ENCODE measurements at places on chromosomes 5 and 9. TPM values are rescaled to one million over a fixed set of nuclear protein-coding genes. Genes with fewer than 3 reads are reported as not detected.

Gene EGFL7
- 11.6 TPM for total RNA-seq

Gene WDR38
- total RNA-seq, result 0.27 TPM

- DNase-seq, result no peak
These were observed 16.9 kb downstream of the ADAMTSL1 start for GRCh38 chr9:18490641-18491370.

- no peak for DNase-seq
These were observed 390 bp upstream of the SNX2 start for GRCh38 chr5:122774519-122774860.

- DNase-seq, result no peak
These were observed 24.0 kb upstream of the C5orf63 start for GRCh38 chr5:127097278-127097677.

GRCh38 chr5:472076-472655, 29.2 kb downstream of the EXOC3 start:
- no peak for DNase-seq

DNA sequence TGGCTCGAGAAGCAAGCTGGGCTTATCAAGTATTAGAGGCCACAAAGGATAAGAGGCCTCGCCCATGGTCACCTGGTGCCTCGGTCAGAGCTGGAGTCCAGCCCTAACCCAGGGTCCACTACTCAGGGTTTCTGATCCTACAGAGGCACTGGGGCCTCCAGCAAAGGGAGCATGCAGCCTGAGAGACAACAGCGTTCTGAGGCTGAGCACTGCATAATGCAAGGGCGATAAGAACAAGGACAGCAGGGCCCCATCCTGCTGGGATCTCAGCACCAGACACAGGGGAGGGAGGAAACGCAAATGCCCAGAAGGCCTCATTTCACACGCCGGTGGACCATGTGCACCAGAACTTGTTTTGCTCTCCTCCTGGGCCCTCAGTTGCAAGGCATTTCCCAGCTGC, 63.0 kb downstream of the C5orf15 start:
- no peak for DNase-seq
